ENCODE measurements at places on chromosomes 5 and 9.

DNA sequence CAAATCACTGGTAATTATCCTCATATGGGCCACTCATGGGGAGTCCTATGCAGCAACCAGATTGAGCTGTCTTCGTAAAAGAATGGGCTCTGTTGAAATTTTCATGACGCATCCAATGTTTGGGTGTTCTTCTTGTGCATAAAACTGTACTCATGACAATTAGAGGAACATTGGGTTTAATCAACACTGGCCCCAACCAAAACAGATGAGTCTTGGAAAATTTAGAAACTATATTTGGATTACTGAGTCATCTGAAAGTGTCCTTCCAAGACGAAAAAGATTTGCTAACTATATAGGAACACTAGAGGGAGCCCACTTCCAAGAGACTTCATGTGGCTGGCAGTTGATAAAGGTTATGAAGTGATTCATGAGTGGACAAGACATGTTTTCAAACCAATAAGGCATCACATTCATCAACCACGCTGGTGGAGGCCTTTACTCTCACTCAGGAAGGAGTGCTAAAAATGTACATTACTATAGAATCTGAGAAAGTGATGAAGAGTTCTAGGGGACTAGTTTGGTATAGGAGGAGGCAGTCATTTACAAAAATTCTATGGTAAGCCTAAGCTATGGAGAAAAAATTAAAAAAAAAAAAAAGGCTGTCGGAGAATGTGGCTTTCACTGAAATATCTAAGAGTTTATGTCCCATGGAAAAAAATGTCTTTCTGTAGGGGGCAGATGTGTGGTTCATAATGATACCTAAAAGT is 313.5 kb downstream of the PRDM9 start:
- no peak for DNase-seq

DNA sequence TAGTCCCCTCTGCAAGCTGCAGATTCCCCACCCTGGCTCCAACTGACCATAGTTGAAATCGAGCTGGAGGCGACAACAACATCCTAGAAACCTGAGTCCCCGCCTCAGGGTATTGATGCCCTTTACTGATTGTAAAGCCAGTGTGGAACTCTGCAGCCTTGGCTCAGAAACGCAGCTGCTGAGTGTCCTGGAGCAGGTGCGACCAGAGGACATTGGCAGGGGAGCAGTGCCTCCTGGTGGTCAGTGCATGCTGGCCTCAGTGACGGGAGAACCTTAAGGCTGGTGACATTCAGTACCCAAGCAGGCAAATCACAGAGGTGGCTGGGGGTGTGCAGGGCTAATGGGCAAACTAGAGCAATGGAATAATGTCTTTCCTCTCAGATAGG is 20.4 kb upstream of the ZNF354B start:
- peak; percentile 14 for DNase-seq

DNA sequence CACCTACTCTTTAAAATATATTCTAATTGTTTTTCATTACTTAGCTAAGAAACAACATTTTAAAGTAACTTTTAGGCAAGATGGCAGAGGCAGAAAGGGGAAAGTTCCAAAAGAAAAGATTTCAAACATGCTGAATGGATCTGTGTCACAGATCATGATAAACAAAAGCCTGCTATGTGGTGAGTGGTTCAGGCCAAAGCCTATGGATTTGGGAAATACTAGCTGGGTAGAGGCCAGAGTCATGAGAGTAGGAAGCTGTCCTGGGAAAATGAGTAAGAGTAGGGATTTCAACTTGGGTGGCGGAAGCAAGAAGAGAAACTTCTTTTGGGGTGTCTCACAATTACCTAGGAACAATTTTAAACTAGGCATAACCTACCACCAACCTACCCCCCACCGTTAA is 68.7 kb upstream of the GRHPR start:
- DNase-seq, result no peak

DNA sequence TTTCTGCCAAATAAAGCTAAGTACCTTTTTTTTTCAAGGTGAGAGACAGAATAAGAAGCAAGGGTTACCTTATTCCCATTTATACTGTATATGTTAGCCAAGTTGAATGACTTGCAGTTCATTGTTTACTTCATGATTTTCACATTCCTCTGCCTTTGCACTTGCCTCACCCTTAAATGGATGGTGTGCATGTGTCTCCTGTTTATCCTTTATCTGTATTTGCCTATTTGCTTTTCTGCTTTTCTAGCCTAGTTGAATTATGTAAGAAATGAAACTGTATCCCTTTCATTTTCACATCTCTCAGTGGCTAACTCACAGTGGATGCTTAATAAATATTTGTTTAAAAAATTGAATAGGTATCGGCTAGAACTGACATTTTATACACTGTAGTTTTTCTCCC is 200.8 kb upstream of the ST8SIA4 start:
- no peak for DNase-seq

- DNase-seq, result no peak
Measured at GRCh38 chr9:121862371-121863332, 211.2 kb downstream of the DAB2IP start.

- DNase-seq, result no peak
Measured at GRCh38 chr5:113162770-113163169, 186.2 kb downstream of the DCP2 start.
